Ureter (tissue), 1 donor: ENCODE measurements at places on chromosomes 11 and 22.

DNA sequence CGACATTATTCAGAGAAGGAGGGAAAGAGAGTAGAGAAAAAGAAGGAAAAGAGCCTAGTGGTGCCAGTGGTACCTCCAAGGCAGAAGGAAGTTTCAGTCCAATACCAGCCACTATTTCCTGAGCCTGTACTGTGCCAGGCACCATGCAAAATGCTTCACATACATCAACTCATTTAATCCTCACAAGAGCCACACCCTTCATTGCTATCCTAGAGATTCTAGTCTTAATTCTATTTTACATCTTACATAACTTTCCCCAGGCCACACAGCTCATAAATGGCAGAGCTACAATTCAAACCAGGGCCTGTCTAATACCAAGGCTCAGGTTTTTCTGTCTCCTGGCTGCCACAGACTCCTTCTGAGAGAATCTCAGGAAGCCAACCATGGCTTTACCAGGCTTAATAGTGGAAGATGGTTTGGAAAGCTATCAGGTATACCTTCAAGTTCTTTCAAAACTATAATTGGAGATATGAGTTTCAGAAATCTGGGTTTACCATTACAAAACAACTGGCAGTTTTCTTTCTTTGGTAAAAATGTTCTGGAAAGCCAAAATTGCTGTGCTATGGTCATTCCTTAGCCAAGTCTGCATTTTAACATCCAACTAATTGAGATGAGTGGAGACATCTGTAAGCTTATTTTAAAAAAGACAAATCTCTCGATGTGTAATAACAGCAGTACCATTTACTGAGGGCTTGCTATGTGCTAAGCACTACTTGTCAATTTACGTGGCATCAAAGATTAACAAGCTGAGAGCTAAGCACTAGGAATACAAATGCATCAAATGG, 225.1 kb upstream of the PITPNB start:
- DNase-seq, result no peak

GRCh38 chr11:123111465-123111864, 49.5 kb upstream of the HSPA8 start:
- DNase-seq, result no peak

DNA sequence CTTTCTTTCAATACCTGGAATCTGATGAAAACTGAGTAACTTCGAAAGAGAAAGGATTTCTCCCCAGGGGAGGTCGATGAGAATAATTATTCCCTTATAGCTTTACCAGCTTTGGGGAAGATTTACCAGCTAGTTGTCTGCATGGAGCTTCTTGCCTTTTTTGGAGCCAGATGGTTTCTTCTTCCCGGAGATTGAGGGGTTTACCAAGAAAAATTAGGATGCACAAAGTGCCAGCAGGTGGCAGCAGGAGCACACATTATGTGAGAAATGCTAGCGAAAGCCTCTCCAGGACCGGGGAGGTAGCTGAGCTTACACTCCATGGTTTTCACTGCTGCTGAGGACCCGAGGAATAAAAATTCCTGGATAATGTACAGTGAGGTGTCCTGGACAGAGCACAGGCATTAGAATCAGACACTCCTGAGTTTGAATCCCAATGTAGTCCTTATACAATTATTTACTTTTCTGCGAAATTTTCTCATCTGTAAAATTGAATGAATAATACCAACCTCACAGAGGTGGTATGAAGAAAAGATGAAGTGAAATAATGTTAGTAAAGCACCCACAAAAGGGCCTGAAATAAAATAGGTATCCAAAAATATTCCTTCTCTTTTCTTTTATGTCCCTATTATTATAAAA, 46.0 kb upstream of the PARVA start:
- peak; percentile 85 for DNase-seq

GRCh38 chr22:32864596-32864995, 63.1 kb downstream of the TIMP3 start:
- no peak for DNase-seq

DNA sequence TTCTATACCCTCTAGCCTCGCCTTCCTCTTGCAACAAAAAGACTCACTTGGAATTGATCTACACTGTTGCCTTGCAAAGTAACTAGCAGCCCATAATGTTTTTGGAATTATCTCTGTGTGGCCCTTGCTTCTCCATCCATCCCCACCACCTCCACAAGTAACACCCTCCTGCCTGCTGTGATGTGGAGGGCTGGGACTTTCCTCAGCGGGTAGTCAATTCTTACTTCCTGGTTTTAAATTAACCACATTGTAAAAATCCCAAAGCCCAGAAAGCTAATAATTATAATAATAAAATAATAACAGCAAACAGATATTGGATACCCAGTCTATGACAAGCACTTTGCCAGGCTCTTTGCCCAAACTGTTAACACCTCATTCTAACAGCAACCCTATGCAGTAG, 40.8 kb upstream of the GALNT18 start:
- no peak for DNase-seq

GRCh38 chr11:112156153-112156955, 7.5 kb downstream of the IL18 start:
- DNase-seq, result no peak

DNA sequence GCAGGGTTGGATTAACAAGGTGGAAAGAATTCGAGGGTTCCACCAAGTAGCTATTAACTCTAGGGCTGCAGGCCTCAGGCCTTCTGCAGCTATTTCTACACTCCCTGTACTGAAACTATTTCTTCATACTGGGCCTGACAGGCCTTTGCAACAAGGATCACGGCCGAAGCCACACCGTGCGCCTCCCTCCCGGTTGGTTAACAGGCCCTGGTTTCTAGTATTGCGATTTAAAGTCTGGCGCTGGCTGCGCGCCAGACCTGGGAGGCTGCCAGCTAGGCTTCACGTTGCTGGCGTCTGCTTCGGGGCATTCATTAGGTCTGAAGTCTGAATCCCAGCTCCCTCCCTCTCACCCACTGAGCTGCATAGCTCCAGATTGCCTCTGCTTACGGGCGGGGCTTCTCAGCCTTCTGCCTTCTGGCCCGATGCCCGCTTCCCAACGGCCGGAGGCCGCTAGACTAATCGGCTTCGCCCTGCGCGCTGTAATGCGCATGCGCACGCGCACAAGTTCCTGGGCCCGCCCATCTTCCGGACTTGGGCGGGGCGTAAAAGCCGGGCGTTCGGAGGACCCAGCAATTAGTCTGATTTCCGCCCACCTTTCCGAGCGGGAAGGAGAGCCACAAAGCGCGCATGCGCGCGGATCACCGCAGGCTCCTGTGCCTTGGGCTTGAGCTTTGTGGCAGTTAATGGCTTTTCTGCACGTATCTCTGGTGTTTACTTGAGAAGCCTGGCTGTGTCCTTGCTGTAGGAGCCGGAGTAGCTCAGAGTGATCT, 1.6 kb downstream of the LDHA start:
- peak; percentile 98 for DNase-seq

GRCh38 chr11:17766590-17766989, 32.0 kb downstream of the KCNC1 start:
- no peak for DNase-seq

GRCh38 chr11:115627666-115628460, 123.6 kb upstream of the CADM1 start:
- no peak for DNase-seq

- no peak for DNase-seq
These were observed 190.4 kb downstream of the BRD1 start for GRCh38 chr22:49637255-49637760.

DNA sequence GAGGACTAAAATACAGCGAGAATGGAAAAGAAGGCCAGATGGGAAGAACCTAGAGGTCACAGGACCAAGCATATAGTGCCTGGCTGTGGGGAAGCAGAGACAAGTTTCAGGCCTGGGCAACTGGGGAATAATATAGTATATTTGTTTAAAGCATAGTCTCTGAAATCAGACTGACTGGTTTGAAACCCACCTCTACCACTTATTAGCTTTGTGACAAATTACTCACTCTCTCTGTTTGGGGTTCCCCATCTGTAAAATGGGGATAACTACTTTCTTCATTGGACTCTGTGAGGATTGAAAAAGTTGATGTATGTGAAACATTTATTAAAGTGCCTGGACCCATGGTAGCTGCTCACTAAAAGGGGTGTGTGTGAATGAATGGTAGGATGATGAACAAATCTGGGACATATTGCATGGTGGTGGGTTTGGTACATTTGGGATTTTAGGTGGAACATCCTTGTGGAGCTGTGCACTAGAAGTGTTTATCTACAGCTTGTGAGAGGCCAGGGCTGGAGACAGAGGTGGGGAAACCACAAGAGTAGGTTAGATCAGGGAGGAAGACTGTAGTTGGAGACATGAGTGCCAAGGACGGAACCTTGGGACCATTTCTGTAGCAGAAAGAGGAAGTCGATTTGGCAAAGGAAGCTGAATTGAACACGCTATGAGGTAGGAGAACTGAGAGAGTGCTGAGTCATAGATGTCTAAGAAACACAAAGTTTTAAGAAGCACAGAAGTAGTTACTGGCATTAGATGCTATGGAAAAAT, 52.6 kb downstream of the SWAP70 start:
- no peak for DNase-seq

GRCh38 chr11:28086569-28086968, 21.4 kb downstream of the KIF18A start:
- DNase-seq, result no peak

DNA sequence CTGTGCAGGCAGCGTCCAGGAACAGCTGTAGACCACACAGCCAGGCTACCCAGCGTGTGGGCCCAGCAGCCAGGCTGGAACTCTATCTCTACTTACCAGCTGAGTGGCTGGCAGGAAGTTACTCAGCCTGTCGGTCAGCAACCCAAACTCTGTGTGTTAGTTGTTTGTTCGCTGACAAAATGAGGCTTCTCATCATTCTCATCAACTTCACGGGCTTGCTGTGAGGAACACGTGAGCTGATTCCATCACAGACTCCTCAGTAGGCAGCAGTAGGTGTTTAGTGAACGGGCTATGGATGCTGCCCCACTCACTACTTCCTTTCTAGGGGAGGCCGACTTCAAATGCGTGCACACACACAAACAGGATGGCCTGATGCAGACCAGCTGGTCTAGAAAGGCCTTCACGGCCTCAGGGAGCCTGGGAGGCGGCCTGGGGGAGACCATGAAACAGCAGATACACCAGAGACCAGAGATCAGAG, 830 bp upstream of the SPDYC start:
- no peak for DNase-seq

DNA sequence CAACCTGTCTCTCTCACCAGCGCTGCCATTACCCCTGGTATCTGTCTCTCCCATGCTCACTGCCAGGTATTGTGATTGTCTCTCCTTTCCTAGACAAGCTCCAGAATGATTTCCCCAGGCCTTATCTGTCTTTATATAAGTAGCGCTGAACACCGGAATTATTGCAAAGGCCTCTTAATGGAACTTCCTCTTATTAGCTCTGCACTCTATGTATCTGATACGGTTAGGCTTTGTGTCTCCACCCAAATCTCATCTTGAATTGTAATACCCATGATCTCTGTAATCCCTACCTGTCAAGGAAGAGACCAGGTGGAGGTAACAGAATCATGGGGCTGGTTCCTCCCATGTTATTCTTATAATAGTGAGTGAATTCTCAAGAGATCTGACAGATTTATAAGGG, 39.3 kb downstream of the DDI1 start:
- no peak for DNase-seq

DNA sequence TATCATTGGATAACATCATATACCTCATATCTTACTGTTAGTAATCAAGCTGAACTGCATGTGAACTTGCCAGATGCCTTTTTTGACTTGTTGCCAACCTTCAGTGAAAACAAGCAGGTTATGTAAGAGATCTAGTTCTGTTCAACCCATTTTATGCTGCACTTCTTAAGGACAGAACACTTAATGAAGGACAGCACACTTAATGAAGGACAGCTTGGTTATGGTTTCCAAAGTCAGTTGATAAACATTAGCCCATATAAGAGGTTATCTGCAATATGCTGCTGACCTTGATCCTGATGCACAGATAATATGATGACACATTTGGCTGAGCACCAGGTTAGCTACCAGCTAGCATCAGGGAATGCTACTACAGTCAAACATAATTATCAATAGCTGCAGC, 358.7 kb upstream of the PDGFD start:
- DNase-seq, result no peak

- DNase-seq, result no peak
These were observed 54.6 kb upstream of the PAX6 start for GRCh38 chr11:31865606-31866300.

DNA sequence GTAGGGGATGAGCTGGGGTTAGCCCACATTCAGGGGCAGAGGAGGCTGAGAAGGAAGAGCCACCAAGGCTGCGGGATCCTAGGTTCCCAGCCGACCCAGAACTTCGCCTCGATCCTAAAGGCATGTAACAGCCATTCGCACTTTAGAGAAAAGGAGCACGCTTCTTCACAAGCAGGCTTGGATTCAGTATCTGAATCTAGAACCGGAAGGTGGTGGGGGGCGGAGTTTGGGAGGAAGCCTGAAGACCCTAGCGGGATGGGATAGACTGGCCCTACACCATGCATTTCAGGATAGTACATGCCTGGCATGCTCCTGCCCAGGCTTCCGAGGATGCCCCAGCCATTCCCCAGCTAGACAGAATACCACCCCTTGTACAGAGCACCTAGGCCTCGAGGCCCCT, 4.4 kb downstream of the SCARF2 start:
- no peak for DNase-seq

DNA sequence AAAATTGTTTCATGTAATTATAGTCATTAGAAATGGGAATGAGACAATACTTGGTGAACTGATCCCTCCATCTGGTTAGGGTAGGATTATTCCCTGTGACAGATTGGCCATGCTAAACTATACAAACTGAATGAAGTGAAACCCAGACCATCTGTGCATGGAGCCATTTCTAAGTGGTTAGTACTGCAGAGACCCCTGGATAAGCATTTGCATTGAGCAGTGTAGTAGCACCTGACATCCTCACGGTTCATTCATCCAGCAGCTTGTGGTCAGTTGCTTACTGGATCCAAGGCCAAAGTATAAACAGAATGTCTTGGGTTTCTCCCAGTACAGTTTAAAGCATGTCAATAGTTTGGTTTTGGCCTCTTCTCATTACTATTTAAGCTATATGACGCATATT, 93.8 kb upstream of the ARHGAP42 start:
- DNase-seq, result no peak

GRCh38 chr11:46114378-46114777, 6.9 kb downstream of the PHF21A start:
- no peak for DNase-seq

- no peak for DNase-seq
These were observed 461 bp downstream of the TBC1D10A start for GRCh38 chr22:30326255-30326705.

GRCh38 chr11:126083829-126084607, 21.4 kb upstream of the CDON start:
- no peak for DNase-seq

GRCh38 chr11:99640671-99641070, 619.9 kb downstream of the CNTN5 start:
- DNase-seq, result no peak

GRCh38 chr11:2555891-2556290, 111.1 kb downstream of the KCNQ1 start:
- DNase-seq, result no peak
